ENCODE measurements at places on chromosomes 2 and 18. TPM values are rescaled to one million over a fixed set of nuclear protein-coding genes. Genes with fewer than 3 reads are reported as not detected.

DNA sequence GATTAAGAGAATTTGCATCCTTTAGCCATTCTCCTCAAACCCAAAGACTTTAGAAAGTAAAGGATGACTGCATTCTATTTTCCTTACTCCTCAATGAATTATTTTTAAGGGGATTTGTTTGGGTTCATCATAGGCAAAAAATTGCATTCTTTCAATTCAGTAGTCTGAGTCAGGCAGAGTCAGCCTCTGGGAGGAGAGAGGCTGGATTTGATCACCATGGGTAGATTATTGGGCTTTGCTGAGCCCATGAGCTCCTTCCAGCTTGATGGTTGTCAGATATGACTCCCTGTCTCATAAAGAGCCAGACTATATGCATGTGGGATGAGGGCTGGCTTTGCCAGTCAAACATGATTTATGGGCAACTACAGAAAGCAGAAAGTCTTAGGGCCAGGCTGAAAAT, 101.2 kb downstream of the KCNS3 start:
- DNase-seq = no peak

- DNase-seq = no peak
Observed at GRCh38 chr2:54084600-54084999, 30.8 kb upstream of the ACYP2 start.

Gene DDX18
- total RNA-seq = 77.4 TPM

Gene ADAM23
- 18.9 TPM for total RNA-seq

Gene FOXD4L1
- total RNA-seq = 0.31 TPM

- no peak for DNase-seq
Observed at GRCh38 chr2:19600506-19600905, 242.1 kb upstream of the OSR1 start.
